H1 (cell line): ENCODE measurements at places on chromosomes 1 and 21. TPM values are rescaled to one million over a fixed set of nuclear protein-coding genes. Genes with fewer than 3 reads are reported as not detected.

DNA sequence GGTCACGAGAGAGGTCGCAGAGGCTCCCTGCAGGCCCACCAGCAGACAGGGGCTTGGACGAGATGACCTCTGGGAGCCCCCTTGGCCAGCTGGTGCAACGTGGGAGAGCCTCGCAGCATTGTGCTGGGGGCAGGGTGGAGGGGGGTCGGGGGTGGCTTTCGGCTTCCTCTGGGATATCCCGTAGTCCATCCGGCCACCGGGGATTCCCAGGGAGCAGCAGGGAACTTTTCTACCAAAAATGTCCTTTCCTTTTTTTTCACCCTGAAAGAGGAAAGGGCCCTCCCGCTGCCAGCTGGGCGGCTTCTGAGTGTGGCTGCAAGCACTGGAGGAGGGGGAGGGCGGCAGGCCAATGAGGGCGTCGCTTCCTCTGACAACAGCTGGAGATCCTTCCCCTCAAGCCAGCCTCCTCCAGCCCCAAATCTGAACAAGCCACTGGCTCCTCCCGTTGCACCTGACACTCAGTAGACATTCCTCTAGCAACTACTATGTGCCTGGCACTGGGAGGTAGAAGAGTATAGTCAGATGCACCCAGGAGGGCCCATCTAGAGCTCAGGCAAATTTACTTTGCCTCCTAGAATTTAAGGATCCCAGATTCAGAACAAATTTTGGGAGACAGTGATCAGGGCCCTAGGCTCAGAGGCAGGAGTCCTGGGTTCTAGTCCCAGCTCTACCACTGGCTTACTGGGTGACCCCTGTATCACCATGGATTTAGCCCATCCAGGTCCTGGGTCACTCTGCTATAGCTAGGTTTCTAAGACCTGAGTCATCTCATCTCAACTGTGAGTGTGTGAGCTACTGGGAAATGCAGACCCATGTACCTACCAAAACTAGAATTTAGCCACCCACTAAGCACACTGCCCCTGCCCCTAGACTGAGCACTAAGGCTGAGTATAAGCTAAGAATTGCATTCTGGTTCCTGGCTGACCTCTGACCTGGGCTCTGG, 2.7 kb downstream of the MOB3C start:
- peak; percentile 83 for DNase-seq

DNA sequence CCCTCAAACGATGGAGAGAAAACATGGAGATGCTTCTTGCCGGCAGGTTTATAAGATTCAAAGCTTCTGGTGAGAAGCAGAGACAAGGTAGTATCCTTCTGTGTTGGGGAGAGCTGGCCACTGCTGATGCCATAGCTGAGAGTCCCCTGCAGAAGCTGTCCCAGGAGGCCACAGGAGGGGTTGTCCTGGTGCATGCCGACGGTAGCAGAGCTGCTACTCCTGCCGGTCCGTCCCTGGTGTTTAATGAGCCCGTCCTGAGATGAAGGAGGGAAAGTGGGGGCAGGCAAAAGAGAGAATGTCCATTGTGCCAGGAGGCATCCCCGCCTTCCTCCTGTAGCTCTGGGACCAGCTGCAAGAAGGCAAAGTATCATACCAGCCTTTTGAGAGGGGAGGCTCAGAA, 10.4 kb upstream of the C2CD2 start:
- no peak for DNase-seq

DNA sequence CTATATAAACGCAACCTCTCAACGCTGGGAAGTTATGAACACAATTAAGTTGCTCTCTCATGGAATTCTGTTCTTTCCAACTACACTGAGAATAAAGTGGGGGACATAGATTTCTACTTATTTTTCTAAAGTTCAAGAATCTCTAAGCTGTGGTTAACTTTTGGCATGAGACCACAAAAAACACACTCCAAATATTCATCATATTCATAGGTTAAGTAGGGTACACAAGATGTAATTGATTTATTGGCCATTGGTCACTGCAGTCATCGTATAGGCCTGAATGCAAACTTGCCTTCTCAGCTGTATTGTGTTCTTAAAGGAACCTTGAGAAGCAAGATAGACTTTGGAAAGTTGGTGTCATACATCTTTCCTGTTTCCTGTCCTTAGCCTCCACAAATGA, 40.3 kb downstream of the PRRX1 start:
- DNase-seq, result no peak

- no peak for DNase-seq
Observed at GRCh38 chr1:77976433-77977076, 2.3 kb downstream of the FUBP1 start.

GRCh38 chr21:44856131-44856530, 17.4 kb downstream of the PTTG1IP start:
- no peak for DNase-seq

DNA sequence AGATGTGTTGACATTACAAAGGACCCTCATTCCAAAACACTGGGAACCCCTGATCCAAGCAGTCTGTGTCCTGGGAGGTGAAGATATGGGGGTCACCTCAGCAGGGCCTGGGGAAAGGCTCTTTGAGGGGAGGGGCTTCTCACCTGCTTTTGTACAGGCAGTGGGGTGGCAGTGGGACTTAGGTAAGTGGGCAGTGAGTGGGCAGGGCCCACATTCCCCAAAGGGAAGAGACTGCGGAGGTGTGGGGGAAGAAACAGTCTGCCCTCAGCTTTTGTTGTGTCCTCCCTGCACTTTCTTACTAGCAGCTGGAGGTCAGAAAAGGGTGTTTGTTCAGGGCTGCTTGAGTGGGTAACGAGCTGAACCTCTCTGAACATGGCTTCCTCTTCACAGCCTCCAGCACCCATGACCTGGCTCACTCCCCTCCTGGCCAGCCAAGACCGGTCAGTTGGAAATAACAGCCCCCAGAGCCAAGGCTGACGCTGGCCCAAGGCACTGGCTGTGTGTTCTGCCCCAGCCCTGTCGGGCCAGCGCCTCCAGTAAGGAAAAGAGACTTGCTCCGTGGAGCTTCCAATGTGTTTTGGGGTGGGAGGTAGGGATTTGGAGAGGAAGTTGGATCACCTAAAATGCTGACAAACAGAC, 173.5 kb downstream of the PSMG1 start:
- no peak for DNase-seq

DNA sequence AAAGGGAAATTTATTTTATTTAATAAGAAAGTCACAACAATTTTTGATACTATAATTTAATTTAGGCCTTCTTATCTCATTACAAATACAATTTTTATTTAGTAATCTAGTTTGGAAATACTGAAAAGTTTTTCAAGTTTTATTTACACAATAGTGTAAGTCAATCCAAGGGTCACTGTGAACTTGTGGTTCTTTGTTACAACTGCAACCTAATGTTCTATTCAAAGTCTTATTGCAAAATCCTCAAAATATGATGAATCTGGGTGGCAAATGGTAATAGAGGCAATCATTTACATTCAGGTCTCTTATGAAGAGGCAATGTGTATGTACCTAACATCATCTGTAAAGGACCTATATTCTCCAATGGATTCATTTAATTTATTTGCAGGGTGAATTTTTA, 421.2 kb downstream of the DPYD start:
- DNase-seq, result no peak

DNA sequence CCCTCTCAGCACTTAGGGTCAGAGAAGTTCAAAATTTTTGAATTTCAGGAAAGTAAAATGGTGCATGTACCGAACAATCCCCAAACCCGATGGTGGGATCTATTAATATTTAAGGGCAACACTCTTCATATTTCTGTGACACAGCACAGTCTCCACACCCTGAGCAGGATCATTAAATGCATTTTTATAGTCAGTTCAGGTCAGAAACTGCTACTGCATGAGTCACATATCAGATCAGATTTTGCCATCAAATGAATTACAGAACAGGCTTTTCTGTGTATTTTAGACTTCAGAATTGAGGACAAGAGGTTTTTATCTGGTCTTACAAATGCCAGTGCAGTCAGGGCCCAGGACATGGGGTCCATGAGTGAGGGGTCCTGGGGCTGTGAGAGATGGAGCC, 79.2 kb downstream of the RIPK4 start:
- DNase-seq, result no peak

The LYST gene
- 0.23 and 0.58 TPM in 2 replicates for total RNA-seq

The SLC2A5 gene
- total RNA-seq, result not detected in 2 replicates

The PRDX1 gene
- 1,354 and 1,418 TPM in 2 replicates for total RNA-seq

The MORN1 gene
- 9.1 and 10.5 TPM in 2 replicates for total RNA-seq

The SRM gene
- total RNA-seq, result 206 and 208 TPM in 2 replicates

The ZNF669 gene
- total RNA-seq, result 19.6 and 20.3 TPM in 2 replicates
